Activated CD4-positive, alpha-beta T cell treated with anti-CD3 and anti-CD28 coated beads, Interleukin-2, amount 10 ng/mL, durations not matched to agents 24 days and 14 days (primary cell): ENCODE measurements at places on chromosomes 5 and 9. TPM values are rescaled to one million over a fixed set of nuclear protein-coding genes. Genes with fewer than 3 reads are reported as not detected.
A peak's percentile ranks its signal among the peaks of the same experiment; 100 is the strongest.

- DNase-seq: no peak
- no peaks in the 10 kb centered on the region for H3K27me3 ChIP-seq
- H3K4me1 ChIP-seq: no peaks in the 10 kb centered on the region
- no peak overlapping the region for H3K27ac ChIP-seq
- H3K4me3 ChIP-seq: no peak overlapping the region
These were observed 213.9 kb downstream of the TMEM167A start for GRCh38 chr5:82863266-82863665.

FOXI1 gene
- 0.09 TPM in 1 of 2 replicates, not detected in the other for total RNA-seq

DNA sequence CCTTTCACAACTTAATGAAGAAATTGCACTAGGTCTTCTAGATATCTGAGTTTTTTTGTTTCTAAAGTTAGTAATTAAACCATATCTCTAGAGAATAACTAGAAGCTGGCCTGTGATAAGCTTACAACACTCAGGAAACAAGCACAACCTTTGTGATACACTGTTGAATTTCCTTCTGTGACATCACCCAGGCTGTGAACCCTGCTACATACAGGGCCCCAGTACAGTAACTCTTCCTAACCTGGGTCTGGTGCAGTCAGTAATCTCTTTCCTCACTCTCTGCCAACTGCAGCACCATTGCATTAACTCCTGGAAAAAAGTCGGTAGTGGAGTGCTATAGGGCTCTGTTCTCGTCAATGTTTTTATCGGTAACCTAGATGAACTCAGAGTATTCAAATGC lies 10.6 kb upstream of the IGFBPL1 start:
- H3K36me3 ChIP-seq: no peaks in the 10 kb centered on the region
- H3K4me3 ChIP-seq: no peak overlapping the region
- no peaks in the 10 kb centered on the region for H3K4me1 ChIP-seq
- no peak for DNase-seq
- peaks cover 3% of the 10 kb centered on the region for H3K27me3 ChIP-seq

- no peak overlapping the region for H3K4me3 ChIP-seq
- H3K27me3 ChIP-seq: peaks cover 23% of the 10 kb centered on the region
- no peak for DNase-seq
- H3K27ac ChIP-seq: no peak overlapping the region
These were observed 28.8 kb upstream of the NFIB start for GRCh38 chr9:14342736-14343135.

SHOC1 gene
- not detected in 2 replicates for total RNA-seq

DNA sequence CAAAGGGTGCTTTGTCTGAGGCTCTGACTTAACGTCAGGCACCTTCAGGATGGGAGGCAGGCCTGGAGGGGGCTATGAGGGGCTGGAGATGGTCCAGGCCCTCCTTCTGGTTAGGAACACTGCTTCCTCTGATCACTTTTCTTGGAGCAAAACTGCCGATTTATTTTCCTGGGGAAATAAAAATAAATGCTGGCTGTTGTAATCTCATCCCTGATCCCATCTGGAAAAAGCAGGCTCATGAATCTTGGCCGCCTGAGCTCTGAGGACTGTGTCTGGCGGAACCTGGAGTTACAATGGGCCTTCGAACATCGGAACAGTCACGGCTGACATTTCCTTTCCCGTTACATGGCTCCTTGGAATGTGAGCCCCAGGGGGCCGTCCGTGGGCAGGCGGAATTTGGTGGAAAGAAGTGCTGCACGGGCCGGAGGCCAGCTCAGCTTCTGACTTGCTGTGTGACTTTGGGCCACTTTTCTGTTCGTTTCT lies 157.8 kb downstream of the RGS3 start:
- no peak overlapping the region for H3K4me3 ChIP-seq
- no peaks in the 10 kb centered on the region for H3K36me3 ChIP-seq
- DNase-seq: no peak
- H3K27me3 ChIP-seq: no peaks in the 10 kb centered on the region
- H3K4me1 ChIP-seq: peaks cover 55% of the 10 kb centered on the region

DNA sequence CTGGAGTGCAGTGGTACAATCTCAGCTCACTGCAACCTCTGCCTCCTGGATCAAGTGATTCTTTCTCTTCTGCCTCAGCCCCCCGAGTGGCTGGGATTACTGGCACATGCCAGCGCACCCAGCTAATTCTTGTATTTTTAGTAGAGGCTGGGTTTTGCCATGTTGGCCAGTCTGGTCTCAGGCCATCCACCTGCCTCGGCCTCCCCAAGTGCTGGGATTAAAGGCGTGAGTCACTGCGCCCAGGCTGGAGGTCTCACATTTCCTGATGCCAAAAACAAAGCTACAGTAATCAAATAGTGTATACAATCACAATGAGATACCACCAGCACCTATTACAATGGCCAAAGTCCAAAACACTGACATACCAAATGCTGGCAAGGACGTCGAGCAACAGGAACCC lies 51.1 kb downstream of the TTLL11 start:
- no peaks in the 10 kb centered on the region for H3K27me3 ChIP-seq
- DNase-seq: peak; percentile 19
- no peaks in the 10 kb centered on the region for H3K4me1 ChIP-seq
- H3K4me3 ChIP-seq: no peak overlapping the region

GRCh38 chr9:78026416-78026815 lies 5.2 kb downstream of the GNAQ start:
- H3K36me3 ChIP-seq: peaks cover 11% of the 10 kb centered on the region
- DNase-seq: no peak
- peaks cover 44% of the 10 kb centered on the region for H3K4me1 ChIP-seq
- no peak overlapping the region for H3K27ac ChIP-seq
- no peak overlapping the region for H3K4me3 ChIP-seq

TMEM267 gene
- total RNA-seq: 20.0 and 24.0 TPM in 2 replicates

- no peaks in the 10 kb centered on the region for H3K27me3 ChIP-seq
- no peaks in the 10 kb centered on the region for H3K4me1 ChIP-seq
- no peak for DNase-seq
- no peak overlapping the region for H3K4me3 ChIP-seq
- H3K36me3 ChIP-seq: no peaks in the 10 kb centered on the region
- H3K27ac ChIP-seq: no peak overlapping the region
These were observed 236.9 kb downstream of the SAXO1 start for GRCh38 chr9:18795947-18796671.

GRCh38 chr5:1521671-1522600 lies 1.8 kb downstream of the LPCAT1 start:
- peak overlapping the region; percentile 89 for H3K4me3 ChIP-seq
- H3K27me3 ChIP-seq: no peaks in the 10 kb centered on the region
- DNase-seq: no peak
- H3K4me1 ChIP-seq: peaks cover 18% of the 10 kb centered on the region

DNA sequence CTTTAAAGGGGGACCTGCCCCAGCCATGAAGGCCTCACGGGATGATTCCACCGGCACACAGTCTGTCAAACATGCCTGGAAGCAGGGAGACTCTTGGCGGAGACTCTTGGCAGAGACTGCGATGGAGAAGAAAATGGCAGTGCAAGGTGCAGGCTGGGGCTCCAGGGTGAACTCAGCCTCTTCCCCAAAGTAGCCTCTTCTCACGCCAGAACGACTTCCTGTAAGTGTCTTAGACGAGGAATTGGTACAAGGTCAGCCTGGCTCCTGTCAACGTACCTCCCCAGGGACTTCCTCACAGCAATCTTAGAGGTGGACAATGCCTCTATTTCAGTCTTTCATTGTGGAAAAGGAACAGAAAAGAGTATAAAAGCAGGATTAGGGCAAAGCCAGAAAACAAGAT lies 109.3 kb downstream of the UGCG start:
- H3K27me3 ChIP-seq: peaks cover 28% of the 10 kb centered on the region
- peaks cover 22% of the 10 kb centered on the region for H3K4me1 ChIP-seq
- H3K36me3 ChIP-seq: no peaks in the 10 kb centered on the region
- DNase-seq: no peak
- no peak overlapping the region for H3K27ac ChIP-seq
- no peak overlapping the region for H3K4me3 ChIP-seq

GRCh38 chr5:173028811-173029327 lies 27.3 kb upstream of the CREBRF start:
- no peak overlapping the region for H3K4me3 ChIP-seq
- peaks cover 7% of the 10 kb centered on the region for H3K36me3 ChIP-seq
- no peak for DNase-seq
- H3K27ac ChIP-seq: no peak overlapping the region
- H3K4me1 ChIP-seq: peaks cover 9% of the 10 kb centered on the region
- H3K27me3 ChIP-seq: no peaks in the 10 kb centered on the region

DNA sequence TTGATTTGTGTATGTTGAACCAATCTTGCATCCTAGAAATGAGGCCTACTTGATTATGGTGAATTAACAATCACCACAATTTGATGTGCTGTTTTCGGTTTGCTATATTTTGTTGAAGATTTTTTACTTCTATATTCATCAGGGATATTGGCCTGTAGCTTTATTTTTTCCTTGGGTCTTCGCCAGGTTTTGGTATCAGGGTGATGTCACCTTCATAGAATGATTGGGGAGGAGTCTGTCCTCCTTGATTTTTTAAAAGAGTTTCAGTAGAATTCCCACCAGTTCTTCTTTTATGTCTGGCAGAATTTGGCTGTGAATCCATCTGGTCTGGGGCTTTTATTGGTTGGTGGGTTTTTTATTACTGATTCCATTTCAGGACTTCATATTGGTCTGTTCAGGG lies 115.2 kb downstream of the CPLANE1 start:
- H3K36me3 ChIP-seq: peaks cover 46% of the 10 kb centered on the region
- H3K4me1 ChIP-seq: no peaks in the 10 kb centered on the region
- no peak overlapping the region for H3K4me3 ChIP-seq
- no peak for DNase-seq

DNA sequence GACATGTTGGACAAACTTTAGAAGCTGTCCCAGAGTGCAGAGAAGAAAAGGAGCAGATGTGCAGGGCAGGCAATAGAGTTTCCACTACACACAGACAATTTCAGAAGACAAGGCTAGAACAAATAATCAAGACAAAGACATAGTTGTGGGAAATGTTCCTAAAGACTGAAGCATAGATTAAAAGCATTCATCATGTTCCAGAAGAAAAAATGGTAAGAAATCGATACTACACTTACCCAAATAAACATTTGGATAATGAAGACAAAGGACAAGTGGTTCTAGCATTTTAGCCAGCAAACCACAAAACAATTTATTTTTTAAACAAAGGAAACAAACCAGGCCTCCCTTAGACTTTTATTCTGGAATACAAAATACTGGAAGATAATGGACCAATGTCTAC lies 97.9 kb downstream of the FSTL4 start:
- H3K27ac ChIP-seq: no peak overlapping the region
- H3K4me3 ChIP-seq: no peak overlapping the region
- DNase-seq: no peak
- H3K36me3 ChIP-seq: no peaks in the 10 kb centered on the region

ACSL6 gene
- total RNA-seq: 36.9 and 39.6 TPM in 2 replicates

DNA sequence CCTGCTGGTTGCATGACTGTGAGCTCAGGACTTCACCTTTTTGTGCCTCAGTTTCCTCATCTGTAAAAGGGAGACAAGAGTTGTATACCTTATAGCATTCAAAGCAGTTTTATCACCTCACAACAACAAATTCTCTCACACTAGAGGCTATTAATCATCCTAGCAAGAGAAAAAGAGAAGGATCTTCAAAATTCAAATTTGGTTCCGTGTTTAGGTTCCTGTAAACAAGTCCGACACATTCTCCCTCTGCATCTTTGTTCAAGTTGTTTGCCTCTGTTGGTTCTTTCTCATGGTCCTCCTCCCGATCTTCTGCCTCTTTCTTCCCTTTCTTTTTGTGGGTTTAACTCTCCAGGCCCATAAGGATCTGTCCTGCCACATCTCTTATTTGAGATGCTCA lies 218.0 kb downstream of the PIK3R1 start:
- peak overlapping the region; percentile 84 for H3K27ac ChIP-seq
- peak overlapping the region; percentile 66 for H3K4me3 ChIP-seq

DNA sequence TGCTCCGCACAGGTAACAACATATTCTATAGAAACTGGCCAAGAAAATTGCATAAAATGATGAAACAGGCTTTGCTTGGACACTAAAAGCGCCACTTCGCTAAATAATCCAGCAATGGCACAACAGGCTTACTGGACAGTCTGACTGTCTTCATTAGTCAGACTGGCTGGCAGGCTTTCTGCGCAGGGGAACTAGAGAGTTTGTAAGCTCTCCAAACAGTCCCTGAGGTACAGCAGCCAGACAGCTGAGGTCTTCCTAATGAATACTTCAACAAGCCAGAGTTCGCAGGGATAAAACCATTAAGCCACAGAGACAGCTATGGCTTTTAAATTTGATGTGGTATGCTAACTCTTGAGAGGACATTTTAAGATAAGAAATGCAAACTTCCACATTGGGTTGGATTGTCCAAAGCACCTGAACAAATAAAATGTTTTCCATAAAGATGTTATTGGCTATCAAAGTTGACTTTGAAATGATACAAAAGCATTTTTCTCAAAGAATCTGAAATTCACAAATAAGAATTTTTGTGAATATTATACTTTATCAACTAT lies 20.7 kb downstream of the PLK2 start:
- H3K27ac ChIP-seq: no peak overlapping the region
- H3K27me3 ChIP-seq: peaks cover 10% of the 10 kb centered on the region
- no peak for DNase-seq
- H3K4me3 ChIP-seq: no peak overlapping the region
- no peaks in the 10 kb centered on the region for H3K4me1 ChIP-seq
- H3K36me3 ChIP-seq: no peaks in the 10 kb centered on the region

GRCh38 chr5:252546-252945 lies 18.9 kb upstream of the PDCD6 start:
- peaks cover 2% of the 10 kb centered on the region for H3K4me1 ChIP-seq
- no peaks in the 10 kb centered on the region for H3K27me3 ChIP-seq
- DNase-seq: no peak
- H3K36me3 ChIP-seq: peaks cover 62% of the 10 kb centered on the region

DNA sequence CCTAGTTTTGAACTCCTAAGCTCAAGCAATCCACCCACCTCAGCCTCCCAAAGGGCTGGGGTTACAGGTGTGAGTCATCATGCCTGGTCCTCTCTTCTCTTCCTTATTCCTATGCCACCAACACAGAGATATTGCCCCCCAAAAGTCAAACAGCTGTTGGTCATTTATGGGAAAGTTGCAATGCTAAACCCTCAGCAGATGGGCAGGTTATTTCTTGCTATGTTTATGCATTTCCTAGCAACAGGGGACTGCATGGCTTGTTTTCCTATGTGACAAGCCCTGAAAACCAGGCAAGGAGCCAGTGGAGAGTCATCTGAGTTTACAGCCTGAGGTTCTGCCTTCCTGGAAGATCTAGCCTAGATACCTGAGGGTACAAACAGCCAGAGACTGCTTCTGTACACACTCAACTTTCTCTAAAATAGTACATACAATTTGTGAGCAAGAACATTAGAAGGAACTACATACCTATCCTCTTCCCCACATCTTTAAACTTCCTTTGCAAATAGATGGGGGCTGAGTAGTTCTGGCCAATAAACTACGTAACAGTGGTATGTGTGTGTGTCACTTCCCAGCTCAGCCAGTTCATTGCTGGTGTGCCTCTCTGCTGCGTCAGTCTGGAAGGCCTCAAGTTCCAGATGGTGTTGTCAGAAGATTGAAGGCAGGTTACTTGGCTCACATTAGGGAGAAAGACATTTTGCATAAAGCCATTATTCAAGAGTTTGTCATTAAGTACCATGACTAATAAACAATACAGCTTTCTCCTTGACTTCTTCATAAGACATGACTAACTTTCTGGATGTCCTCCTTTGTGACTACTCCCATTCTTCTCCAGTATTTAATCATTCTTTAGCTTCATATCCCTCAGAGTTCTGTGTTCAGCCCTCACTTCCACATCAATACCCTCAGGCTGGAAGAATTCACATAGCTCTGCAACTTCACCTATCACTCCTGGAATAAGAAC lies 65.3 kb downstream of the CSNK1A1 start:
- H3K4me3 ChIP-seq: no peak overlapping the region
- peaks cover 5% of the 10 kb centered on the region for H3K27me3 ChIP-seq
- DNase-seq: no peak
- H3K36me3 ChIP-seq: no peaks in the 10 kb centered on the region

OR13C4 gene
- total RNA-seq: not detected in 2 replicates

GRCh38 chr5:154762700-154763099 lies 7.5 kb downstream of the LARP1 start:
- H3K27ac ChIP-seq: peak overlapping the region; percentile 59
- no peaks in the 10 kb centered on the region for H3K27me3 ChIP-seq
- DNase-seq: no peak
- H3K4me3 ChIP-seq: no peak overlapping the region
- peaks cover 76% of the 10 kb centered on the region for H3K4me1 ChIP-seq
